ENCODE measurements at places on chromosomes 5 and 9. TPM values are rescaled to one million over a fixed set of nuclear protein-coding genes. Genes with fewer than 3 reads are reported as not detected.

DNA sequence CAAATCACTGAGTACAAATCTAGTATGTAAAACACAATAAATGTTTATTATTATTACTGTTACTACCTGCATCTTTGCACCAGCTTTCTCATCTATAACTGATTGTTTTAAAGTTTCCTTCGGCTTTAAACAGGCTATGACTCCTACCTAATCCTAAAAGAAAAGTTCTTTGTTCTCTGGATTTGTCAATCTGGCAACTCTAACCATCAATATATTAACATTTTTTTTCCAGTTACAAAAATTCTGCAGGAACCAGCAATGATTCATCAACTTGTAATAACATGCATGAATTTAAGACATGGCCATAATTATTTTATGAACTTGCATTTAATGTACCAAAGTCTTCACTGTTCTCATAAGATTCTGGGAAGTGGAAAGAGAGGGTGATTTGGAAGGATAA is 228.5 kb downstream of the PIK3R1 start:
- no peaks in the 10 kb centered on the region for H3K36me3 ChIP-seq
- ATAC-seq, result no peak
- no peaks in the 10 kb centered on the region for H3K27me3 ChIP-seq
- H3K4me1 ChIP-seq, result peaks cover 16% of the 10 kb centered on the region
- H3K27ac ChIP-seq, result no peak overlapping the region
- H3K4me3 ChIP-seq, result no peak overlapping the region

GRCh38 chr9:8924562-8924961 is 1125.0 kb upstream of the DMAC1 start:
- no peaks in the 10 kb centered on the region for H3K4me1 ChIP-seq
- no peak overlapping the region for H3K27ac ChIP-seq
- no peak overlapping the region for H3K4me3 ChIP-seq

The CDH6 gene
- total RNA-seq, result not detected

GRCh38 chr9:123099042-123099441 is 65.6 kb downstream of the GPR21 start:
- no peaks in the 10 kb centered on the region for H3K27me3 ChIP-seq
- H3K4me1 ChIP-seq, result no peaks in the 10 kb centered on the region
- H3K36me3 ChIP-seq, result peaks cover 89% of the 10 kb centered on the region
- no peak overlapping the region for H3K4me3 ChIP-seq

DNA sequence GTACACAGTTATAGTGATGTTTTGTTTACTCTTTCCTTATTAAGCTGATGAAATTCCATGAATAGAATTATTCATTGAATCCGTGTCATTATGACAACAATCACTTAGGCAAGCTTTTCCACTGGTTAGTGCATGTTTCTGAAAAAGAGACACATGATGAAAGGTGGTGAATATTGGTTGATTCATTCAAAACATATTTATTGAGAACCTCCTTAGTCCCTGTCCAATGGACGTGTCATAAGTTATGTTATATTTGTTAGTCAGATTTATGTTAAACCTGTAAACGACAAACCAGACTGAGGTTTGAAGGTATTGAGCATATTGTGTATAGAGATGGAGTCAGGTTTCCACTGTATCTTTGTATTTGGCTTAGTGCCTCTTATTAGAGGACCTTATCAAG is 1888.9 kb upstream of the CDH6 start:
- H3K4me3 ChIP-seq, result no peak overlapping the region
- H3K27ac ChIP-seq, result no peak overlapping the region
- no peak for ATAC-seq
- no peaks in the 10 kb centered on the region for H3K4me1 ChIP-seq
- H3K36me3 ChIP-seq, result no peaks in the 10 kb centered on the region

The SH3TC2 gene
- not detected for total RNA-seq

GRCh38 chr9:136901516-136902258 is 15.4 kb downstream of the TRAF2 start:
- H3K4me3 ChIP-seq, result peak overlapping the region; percentile 70
- H3K36me3 ChIP-seq, result peaks cover 83% of the 10 kb centered on the region
- peak; percentile 75 for ATAC-seq
- H3K27me3 ChIP-seq, result no peaks in the 10 kb centered on the region

DNA sequence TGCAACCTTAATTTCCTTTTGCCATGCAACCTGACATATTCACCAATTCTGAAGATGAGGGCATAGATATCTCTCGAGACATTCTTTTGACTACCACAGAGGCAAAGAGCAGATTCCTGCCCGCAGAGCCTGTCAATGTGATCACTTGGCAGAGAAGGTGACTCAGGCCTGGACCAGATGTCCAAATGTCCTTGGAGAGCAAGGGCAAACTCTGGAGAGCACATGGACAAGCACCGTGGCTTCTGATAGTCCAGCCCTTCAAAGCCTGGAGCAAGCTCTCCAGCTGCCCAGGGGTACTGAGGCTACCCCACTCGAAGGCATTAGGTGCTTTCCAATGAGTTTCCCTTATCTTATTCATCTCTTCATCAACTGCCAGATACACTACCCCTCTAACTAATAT is 50.4 kb upstream of the ALDH1B1 start:
- H3K27me3 ChIP-seq, result peaks cover 7% of the 10 kb centered on the region
- H3K4me1 ChIP-seq, result no peaks in the 10 kb centered on the region
- ATAC-seq, result no peak
- no peaks in the 10 kb centered on the region for H3K36me3 ChIP-seq
- no peak overlapping the region for H3K27ac ChIP-seq

DNA sequence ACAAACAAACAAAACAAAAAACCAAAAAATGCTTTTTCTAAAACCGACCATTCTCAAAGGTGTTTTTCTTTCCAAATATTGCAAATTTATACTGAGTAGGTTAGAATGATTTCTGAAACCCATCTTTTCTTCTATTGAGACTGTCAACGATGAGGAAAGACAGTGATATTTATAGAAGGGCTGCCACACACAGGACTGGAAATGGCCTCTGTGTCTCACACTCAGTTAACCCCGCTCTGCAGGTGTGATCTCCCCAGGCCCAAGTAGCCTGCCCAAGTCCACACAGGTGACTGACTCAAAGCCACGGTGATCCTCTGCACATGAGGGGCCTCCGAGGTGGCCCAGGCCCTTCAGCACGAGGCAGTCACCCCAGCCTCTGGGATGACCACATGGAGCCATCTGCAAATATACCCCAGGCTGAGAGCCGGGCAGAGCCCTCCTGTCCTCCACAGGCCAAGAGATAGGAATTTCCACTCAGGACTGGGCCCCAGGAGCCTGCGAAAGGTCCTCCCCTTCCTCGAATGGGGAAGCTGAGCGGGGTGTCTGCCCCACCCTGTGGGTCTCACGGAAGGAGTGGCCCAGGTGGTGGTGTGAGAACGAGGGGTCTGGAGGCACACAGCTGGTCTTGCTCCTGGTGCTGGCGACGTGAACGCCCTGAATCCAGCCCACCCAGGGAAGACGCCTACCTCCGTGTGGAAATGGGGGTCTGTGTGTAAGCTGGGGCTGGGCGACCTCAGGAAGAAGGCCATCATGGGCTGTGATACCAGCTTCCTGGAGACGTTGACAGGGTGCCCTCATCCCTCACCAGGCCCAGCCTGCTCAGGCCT is 53.0 kb upstream of the PHYKPL start:
- H3K4me3 ChIP-seq, result no peak overlapping the region
- H3K36me3 ChIP-seq, result no peaks in the 10 kb centered on the region
- no peak for ATAC-seq
- peaks cover 6% of the 10 kb centered on the region for H3K27me3 ChIP-seq
- H3K27ac ChIP-seq, result no peak overlapping the region

GRCh38 chr9:20012232-20012631 is 223.4 kb upstream of the SLC24A2 start:
- peak; percentile 86 for ATAC-seq
- H3K4me1 ChIP-seq, result peaks cover 22% of the 10 kb centered on the region
- H3K27ac ChIP-seq, result peak overlapping the region; percentile 69
- no peaks in the 10 kb centered on the region for H3K36me3 ChIP-seq
- H3K4me3 ChIP-seq, result peak overlapping the region; percentile 39
- H3K27me3 ChIP-seq, result no peaks in the 10 kb centered on the region

DNA sequence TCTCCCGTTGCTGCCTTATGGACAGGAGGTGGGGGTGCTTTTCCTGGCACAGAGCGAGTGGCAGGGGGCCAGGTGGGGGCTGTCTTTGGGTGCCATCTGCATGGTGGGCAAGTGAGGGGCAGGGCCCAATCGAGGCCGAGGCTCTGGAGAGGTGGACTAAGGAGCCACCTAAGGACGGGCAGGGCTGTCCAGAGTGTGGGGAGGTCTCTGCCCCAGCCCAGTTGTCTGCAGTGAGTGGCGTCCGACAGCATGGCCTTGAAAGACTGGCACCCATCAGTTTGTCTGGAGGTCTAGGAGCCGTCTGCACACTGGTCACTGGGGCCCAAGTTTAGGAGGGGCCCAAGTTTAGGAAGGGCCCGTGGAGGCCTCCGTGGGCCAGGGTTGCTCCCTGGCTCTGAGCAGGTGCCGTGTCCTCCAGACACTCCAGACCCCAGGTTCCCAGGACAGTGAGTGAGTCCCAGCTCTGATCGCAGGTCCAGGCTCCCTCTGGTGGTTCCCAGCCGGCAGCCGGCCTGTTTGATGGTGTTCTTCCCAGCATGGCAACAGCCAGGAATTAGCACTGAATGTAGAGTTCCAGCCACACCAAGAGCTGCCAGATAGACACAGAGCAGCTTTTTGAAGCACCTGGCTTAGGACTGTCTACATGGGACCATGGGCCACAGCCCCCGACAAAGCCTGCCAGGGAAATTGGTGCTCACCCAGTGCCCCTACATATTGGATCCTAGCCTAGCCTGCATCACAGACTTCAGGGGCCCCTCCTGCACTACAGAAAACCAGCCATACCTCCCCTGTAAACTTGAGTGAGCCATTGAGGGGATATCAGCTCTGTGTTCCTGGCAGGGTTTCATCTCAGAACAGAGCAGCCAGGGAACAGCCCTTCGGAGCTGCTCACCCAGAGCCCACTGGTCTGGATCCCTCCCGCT is 120.9 kb downstream of the WNK2 start:
- no peak overlapping the region for H3K27ac ChIP-seq
- no peaks in the 10 kb centered on the region for H3K36me3 ChIP-seq
- H3K4me3 ChIP-seq, result no peak overlapping the region
- no peaks in the 10 kb centered on the region for H3K27me3 ChIP-seq
- H3K4me1 ChIP-seq, result peaks cover 3% of the 10 kb centered on the region

- H3K4me1 ChIP-seq, result peaks cover 24% of the 10 kb centered on the region
- H3K4me3 ChIP-seq, result peak within 1 kb of the TSS; percentile 84
- H3K27me3 ChIP-seq, result no peaks in the 10 kb centered on the region
- peak; percentile 62 for ATAC-seq
These were observed at the start of gene ITK for GRCh38 chr5:157180374-157181264. Gene ITK (plus strand): TSS chr5:157180840. CDS start chr5:157180978, 138 bp downstream.

DNA sequence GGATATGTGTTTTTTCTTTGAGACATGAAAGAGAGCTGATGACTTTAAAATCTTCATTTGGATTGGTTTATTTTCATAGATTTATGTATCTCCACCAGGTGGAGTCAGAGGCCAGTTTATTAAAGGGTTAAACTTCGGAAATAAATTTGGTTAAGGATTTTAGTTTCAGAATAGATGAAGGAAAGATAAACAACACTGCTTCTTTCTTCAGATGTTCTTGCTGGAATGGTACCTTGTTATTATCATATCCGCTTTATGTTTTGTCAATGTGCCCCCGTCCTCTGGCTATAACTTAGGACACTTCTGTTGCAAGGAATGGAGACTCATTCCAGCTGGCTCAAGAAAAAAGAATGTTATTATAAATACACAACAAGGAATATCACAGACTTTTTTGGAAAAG is 81.2 kb downstream of the ALDH1A1 start:
- H3K27me3 ChIP-seq, result peaks cover 15% of the 10 kb centered on the region
- no peaks in the 10 kb centered on the region for H3K4me1 ChIP-seq
- no peak overlapping the region for H3K27ac ChIP-seq
- no peak overlapping the region for H3K4me3 ChIP-seq
- no peaks in the 10 kb centered on the region for H3K36me3 ChIP-seq
- ATAC-seq, result no peak

GRCh38 chr9:133371261-133371711 is 4.6 kb downstream of the SURF4 start:
- peak overlapping the region; percentile 92 for H3K27ac ChIP-seq
- peak; percentile 73 for ATAC-seq
- H3K36me3 ChIP-seq, result peaks cover 90% of the 10 kb centered on the region
- peaks cover 38% of the 10 kb centered on the region for H3K4me1 ChIP-seq
- no peaks in the 10 kb centered on the region for H3K27me3 ChIP-seq
- H3K4me3 ChIP-seq, result peak overlapping the region; percentile 94

GRCh38 chr9:77531400-77531799 is 116.7 kb downstream of the GNA14 start:
- no peaks in the 10 kb centered on the region for H3K36me3 ChIP-seq
- H3K27ac ChIP-seq, result no peak overlapping the region
- H3K4me3 ChIP-seq, result no peak overlapping the region
- H3K27me3 ChIP-seq, result no peaks in the 10 kb centered on the region
- ATAC-seq, result no peak

The PCDHGA11 gene
- total RNA-seq, result 0.09 TPM

The SLC24A2 gene
- total RNA-seq, result not detected

DNA sequence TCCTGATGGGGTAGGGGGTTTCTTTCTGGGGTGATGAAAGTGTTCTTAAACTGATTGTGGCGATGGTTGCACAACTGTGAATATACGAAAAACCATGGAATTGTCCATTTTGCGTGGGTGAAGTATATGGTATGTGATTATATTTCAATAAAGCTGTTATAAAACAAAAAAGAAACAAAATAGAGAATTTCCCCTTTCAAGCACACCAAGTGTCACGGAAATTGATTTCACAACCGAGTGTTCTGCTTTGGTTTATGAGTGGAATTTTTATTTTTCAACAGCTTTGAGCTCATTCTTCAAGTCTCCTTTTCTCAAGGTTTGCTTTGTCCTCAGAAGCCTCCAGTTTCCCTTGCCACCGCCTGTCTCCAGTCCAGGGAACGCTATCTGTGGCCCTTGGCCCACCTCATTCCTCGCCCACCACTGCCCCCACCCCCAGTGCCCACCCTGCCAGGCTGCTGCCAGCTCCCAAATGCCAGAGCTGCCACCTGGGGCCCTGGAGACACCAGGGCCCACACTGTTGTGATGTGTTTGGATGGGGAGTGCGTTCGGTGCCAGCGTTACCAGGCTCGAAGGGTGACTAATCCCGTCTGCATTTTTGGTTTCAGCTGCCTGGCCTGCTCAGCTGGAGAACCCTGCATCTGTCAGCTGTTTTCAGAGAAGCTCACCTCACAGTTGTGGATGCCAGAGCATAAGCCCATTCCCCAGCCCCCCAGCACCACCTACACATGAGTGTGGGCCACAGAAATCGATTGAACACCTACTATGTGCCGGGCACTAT is 30.4 kb downstream of the DUSP1 start:
- H3K27ac ChIP-seq, result peak overlapping the region; percentile 56
- H3K36me3 ChIP-seq, result no peaks in the 10 kb centered on the region
- H3K4me1 ChIP-seq, result peaks cover 10% of the 10 kb centered on the region
- no peaks in the 10 kb centered on the region for H3K27me3 ChIP-seq
- H3K4me3 ChIP-seq, result no peak overlapping the region
- ATAC-seq, result peak; percentile 75

The GDNF gene
- not detected for total RNA-seq

GRCh38 chr5:60196385-60197113 is 303.0 kb upstream of the PDE4D start:
- H3K36me3 ChIP-seq, result no peaks in the 10 kb centered on the region
- H3K4me3 ChIP-seq, result no peak overlapping the region
- H3K27me3 ChIP-seq, result no peaks in the 10 kb centered on the region
- no peak for ATAC-seq

- H3K27me3 ChIP-seq, result no peaks in the 10 kb centered on the region
- no peaks in the 10 kb centered on the region for H3K4me1 ChIP-seq
- H3K4me3 ChIP-seq, result no peak overlapping the region
- no peaks in the 10 kb centered on the region for H3K36me3 ChIP-seq
- no peak for ATAC-seq
These were observed 882.3 kb upstream of the SEMA6A start for GRCh38 chr5:117456866-117457470.

The KIF27 gene
- total RNA-seq, result 2.6 TPM

All from activated T-helper 17 cell treated with anti-CD3 and anti-CD28 coated beads, Interleukin-2, amount 50 U/mL, for 72 hours (primary cell).